ENCODE measurements at places on chromosomes 12 and 14.

GRCh38 chr12:49187184-49187583 lies 1.7 kb downstream of the TUBA1A start:
- H3K36me3 ChIP-seq, result peaks cover 31% of the 10 kb centered on the region
- H3K27me3 ChIP-seq, result peaks cover 3% of the 10 kb centered on the region
- peak; percentile 65 for DNase-seq

GRCh38 chr12:101931498-101932326 lies 54.3 kb downstream of the DRAM1 start:
- H3K4me1 ChIP-seq, result peaks cover 12% of the 10 kb centered on the region
- no peak overlapping the region for H3K4me3 ChIP-seq
- no peaks in the 10 kb centered on the region for H3K36me3 ChIP-seq
- no peak for DNase-seq

DNA sequence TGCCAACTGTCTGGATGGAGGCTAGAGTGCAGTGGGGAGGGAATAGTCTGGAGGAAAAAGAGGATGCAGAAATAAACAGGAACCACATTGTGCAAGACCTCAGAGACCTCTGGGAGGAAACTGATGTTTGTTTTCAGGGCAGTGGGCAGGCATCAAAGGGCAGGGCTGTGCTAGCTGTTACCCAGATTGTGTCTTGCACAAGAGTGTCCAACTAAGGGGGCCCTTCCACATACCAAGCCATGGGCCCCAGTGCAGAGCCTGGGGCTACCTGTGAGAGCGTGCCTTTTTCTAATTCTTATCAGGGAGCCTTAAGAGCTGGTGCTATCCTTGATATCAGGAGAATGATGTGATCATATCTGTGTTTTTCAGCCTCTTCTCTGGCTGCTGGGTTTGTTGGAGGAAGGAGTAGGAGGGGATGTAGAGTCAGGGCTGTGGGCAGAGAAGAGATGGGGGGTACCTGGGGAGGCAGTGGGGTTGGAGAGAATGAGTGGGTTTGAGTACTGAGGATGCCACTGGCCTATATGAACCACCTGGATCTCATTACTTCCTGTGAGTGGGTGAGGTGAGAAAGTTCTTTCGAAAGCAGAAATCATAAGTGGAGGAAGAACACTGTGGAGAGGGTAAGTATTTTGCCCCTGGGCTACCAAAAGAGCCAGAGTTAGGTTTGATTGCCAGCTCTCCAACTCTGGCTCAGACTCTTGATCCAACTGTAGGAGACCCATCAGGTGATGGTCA lies 259.2 kb upstream of the CRY1 start:
- no peak overlapping the region for H3K27ac ChIP-seq
- no peak for DNase-seq
- H3K4me1 ChIP-seq, result peaks cover 19% of the 10 kb centered on the region
- H3K4me3 ChIP-seq, result no peak overlapping the region

GRCh38 chr12:109064143-109064542 lies 11.8 kb downstream of the USP30 start:
- no peak overlapping the region for H3K4me3 ChIP-seq
- no peak for DNase-seq
- peaks cover 1% of the 10 kb centered on the region for H3K4me1 ChIP-seq
- H3K27ac ChIP-seq, result no peak overlapping the region

DNA sequence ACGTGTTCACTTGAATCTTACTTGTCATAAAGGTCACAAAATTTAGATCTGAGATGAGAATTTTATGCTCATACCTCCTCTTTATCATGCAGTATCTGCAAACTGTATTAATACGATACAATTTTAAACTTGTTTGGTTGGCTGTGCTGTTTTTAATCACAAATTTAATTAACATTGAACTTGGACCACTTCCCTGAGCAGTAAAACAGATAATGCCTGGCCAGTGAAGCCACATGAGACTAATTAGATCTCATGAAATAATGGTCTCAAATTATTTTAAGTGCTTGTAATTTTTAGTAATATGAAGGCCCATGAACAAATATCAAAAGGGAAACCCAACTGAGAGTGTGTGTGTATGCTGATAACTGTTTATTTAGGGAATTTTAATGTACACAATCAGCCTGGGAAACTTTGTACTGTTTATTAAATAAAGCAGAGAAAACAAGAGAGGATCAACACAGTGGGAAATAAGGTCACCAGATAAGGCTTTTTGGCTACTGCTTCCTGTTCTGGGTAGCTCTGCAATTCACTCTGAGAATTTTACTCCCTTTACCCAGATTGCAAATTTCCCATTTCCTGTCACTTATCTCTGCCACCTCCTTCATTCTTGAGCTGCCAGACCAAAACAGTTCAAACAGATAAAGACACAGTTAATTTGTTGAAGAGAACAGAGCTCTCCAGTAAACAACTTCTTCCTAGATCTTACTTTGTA lies 61.6 kb upstream of the GNPNAT1 start:
- H3K27me3 ChIP-seq, result no peaks in the 10 kb centered on the region
- H3K4me1 ChIP-seq, result peaks cover 16% of the 10 kb centered on the region
- H3K36me3 ChIP-seq, result peaks cover 25% of the 10 kb centered on the region
- H3K4me3 ChIP-seq, result no peak overlapping the region
- H3K27ac ChIP-seq, result no peak overlapping the region

Data from type B pancreatic cell (in vitro differentiated cells).